Heart left ventricle (tissue), 16 donors: ENCODE measurements at places on chromosomes 12 and 14. TPM values are rescaled to one million over a fixed set of nuclear protein-coding genes. Genes with fewer than 3 reads are reported as not detected.

- H3K4me3 ChIP-seq: no peak overlapping the region
- H3K4me1 ChIP-seq: peaks cover 5% of the 10 kb centered on the region
- H3K27me3 ChIP-seq: no peaks in the 10 kb centered on the region
Observed at GRCh38 chr14:24892497-24893051, 157.4 kb downstream of the STXBP6 start.

Gene GPR84
- total RNA-seq: 0.21 TPM

DNA sequence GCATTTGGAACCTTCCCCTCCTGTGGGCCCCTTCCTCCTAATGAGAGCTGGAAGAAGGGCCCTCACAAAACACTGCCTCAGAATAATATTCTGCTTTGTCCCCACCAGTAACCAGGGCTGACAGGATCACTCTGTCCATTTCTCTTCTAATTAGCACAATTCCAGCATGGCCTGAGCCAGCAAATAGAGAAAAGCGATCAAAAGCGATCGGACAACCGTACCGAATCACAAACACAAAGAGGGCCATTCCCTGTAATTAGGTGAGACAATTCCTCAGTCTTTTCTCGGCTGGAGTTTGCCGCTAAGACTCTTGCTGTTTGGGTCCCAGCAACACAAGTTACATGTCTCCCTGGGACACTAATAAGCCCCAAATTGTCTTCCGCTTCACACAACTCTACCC lies 35.6 kb upstream of the VSX2 start:
- H3K4me3 ChIP-seq: no peak overlapping the region
- H3K27ac ChIP-seq: no peak overlapping the region
- H3K36me3 ChIP-seq: peaks cover 24% of the 10 kb centered on the region
- no peaks in the 10 kb centered on the region for H3K27me3 ChIP-seq
- no peaks in the 10 kb centered on the region for H3K4me1 ChIP-seq
- DNase-seq: no peak

DNA sequence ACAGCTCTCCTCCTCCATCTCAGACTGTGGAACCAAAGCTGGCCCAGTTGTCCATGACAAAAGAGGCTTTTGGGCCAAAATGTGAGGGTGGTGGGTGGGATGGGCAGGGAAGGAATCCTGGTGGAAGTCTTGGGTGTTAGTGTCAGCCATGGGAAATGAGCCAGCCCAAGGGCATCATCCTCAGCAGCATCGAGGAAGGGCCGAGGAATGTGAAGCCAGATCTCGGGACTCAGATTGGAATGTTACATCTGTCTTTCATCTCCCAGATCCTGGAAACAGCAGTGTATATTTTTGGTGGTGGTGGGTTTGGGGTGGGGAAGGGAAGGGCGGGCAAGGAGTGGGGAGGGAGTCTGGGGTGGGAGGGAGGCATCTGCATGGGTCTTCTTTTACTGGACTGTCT lies 11.8 kb upstream of the TAMALIN start:
- DNase-seq: no peak
- H3K27ac ChIP-seq: no peak overlapping the region
- H3K4me3 ChIP-seq: no peak overlapping the region
- peaks cover 31% of the 10 kb centered on the region for H3K36me3 ChIP-seq

DNA sequence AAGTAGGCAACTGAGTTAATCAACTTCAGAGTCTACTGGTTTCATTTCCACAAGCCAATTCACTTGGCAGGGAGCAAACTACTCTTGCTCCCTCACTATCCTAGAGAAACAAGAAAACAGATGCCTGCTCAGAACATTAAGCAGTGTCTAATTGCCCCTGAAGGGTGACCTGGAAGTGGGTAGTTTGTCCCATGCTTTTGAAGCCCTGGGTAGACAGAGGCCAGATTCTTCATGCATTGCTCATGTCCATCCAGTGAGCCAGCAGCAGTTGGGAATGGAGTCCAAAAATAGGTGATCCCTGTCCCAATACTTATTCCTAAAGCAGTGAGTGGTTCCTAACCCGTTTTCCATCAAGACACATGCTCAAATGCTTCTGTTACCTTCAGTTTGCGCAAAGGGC lies 48.8 kb downstream of the BICDL1 start:
- no peak overlapping the region for H3K4me3 ChIP-seq
- H3K36me3 ChIP-seq: no peaks in the 10 kb centered on the region
- H3K27me3 ChIP-seq: no peaks in the 10 kb centered on the region

DNA sequence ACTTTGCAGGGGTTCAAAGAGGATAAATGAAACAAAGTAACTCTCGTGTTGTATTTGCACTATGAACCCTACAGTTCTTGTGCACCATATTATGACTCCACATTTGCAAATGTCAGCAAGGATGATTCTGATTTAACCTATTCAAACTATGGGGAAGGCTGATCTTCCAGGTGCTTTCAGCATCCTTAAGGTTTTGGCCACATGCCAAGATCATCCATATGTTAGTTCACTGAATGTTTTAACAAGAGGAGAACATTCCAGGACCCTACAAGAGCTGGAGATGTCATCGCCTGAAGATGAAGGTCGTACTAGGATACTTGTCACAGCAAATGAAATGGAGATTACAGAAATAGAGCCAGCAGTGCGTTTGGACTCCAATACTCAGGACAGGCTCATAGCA lies 114.2 kb downstream of the DHRS2 start:
- no peak for DNase-seq
- H3K27me3 ChIP-seq: no peaks in the 10 kb centered on the region
- H3K36me3 ChIP-seq: no peaks in the 10 kb centered on the region
- no peaks in the 10 kb centered on the region for H3K4me1 ChIP-seq
- no peak overlapping the region for H3K27ac ChIP-seq

- no peak for DNase-seq
- H3K36me3 ChIP-seq: no peaks in the 10 kb centered on the region
- no peaks in the 10 kb centered on the region for H3K4me1 ChIP-seq
- H3K27me3 ChIP-seq: no peaks in the 10 kb centered on the region
Observed at GRCh38 chr12:79634957-79635471, 55.8 kb downstream of the PAWR start.

Gene CD163
- 389 TPM for total RNA-seq

- no peak overlapping the region for H3K27ac ChIP-seq
- peak overlapping the region; percentile 35 for H3K4me3 ChIP-seq
- no peak for DNase-seq
- peaks cover 22% of the 10 kb centered on the region for H3K4me1 ChIP-seq
Observed at GRCh38 chr14:36657399-36658122, 4.1 kb upstream of the PAX9 start.

Gene TAS2R46
- not detected for total RNA-seq

DNA sequence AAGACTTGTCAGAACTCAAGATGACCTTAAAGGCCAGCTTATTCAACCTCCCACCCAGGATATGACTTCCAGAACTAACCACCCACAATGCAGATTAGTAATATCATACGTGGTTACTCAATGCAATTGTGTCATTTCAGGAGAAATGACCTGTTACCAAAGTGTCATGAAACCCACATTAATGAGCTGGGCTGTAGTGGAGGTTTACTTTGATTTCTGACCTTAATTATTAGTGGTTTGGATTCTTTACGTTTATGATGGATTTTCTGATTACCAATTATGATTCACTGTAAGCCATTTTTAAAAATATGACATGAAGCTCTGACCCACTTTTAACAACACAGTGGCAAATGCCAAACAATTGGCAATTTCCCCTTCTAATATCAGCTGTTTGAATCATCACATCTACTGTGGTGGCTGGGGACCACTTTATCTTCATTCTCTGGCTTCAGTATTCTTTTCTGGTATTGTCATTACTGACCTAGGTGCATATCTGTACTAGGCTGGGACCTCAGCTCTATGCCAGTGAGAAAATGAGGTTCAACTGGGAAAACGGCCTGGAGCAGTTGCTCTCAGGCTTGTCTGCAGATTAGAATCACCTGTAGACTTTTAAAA lies 223.3 kb downstream of the RGS6 start:
- H3K36me3 ChIP-seq: no peaks in the 10 kb centered on the region
- no peak overlapping the region for H3K4me3 ChIP-seq
- DNase-seq: no peak
- no peak overlapping the region for H3K27ac ChIP-seq
- no peaks in the 10 kb centered on the region for H3K27me3 ChIP-seq

- DNase-seq: no peak
- H3K4me1 ChIP-seq: no peaks in the 10 kb centered on the region
- H3K27me3 ChIP-seq: no peaks in the 10 kb centered on the region
- H3K4me3 ChIP-seq: no peak overlapping the region
Observed at GRCh38 chr12:71954083-71954778, 15.6 kb downstream of the TPH2 start.

DNA sequence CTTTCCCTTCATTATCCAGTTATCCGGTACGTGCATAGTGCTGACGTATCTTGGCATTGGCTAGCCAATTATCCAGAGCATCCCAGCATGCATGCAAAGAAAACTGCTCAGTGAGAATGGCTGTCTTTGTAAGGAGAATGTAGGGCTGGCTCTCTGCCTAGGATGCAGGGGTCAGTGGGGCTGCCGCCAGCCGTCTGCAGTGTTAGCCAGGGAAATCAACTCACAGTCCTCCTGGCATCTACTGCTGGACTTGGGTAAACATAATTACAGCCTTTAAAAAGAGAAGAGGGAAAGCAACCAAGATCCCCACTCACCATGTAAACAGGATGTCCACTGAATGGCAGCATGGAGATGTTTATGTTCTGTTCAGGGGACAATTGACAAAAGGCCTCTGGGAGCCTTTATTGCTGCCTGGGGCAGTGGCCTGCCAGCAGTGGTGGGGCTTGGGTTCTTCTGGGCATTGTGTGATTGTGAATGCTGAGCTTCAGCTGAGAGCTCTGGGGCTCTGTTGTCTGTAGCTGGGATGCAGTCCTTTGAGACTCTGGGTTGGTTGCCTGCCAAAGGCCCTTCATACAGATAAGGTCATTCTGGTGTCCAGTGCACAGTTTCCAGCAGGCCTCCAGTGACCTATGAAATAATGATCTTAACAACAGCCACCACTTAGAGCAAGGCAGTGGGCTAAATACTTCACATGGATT lies 121.8 kb downstream of the TBC1D30 start:
- H3K4me3 ChIP-seq: no peak overlapping the region
- H3K36me3 ChIP-seq: no peaks in the 10 kb centered on the region
- H3K4me1 ChIP-seq: peaks cover 11% of the 10 kb centered on the region
- no peaks in the 10 kb centered on the region for H3K27me3 ChIP-seq

Gene AICDA
- total RNA-seq: not detected

DNA sequence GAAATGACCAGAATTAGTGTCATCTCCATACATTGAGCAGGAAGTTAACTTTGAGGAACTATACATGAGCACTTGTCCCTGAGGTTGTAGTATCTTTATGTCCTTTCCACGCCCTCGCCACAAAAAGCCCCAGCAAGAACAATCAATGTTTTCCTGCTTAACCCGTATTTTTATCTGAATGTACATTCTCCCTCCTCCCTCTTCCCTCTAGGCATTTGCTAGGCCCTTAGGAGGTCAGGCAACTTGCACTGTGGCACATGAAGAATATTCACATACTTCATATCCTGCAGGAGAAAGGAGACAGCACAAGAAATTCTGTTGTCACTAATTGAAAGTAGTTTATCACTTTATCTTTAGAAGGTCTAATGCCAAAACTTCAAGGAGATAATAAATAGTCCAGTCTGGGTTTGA lies 18.1 kb upstream of the DUSP6 start:
- H3K36me3 ChIP-seq: no peaks in the 10 kb centered on the region
- no peak overlapping the region for H3K27ac ChIP-seq
- H3K27me3 ChIP-seq: no peaks in the 10 kb centered on the region

DNA sequence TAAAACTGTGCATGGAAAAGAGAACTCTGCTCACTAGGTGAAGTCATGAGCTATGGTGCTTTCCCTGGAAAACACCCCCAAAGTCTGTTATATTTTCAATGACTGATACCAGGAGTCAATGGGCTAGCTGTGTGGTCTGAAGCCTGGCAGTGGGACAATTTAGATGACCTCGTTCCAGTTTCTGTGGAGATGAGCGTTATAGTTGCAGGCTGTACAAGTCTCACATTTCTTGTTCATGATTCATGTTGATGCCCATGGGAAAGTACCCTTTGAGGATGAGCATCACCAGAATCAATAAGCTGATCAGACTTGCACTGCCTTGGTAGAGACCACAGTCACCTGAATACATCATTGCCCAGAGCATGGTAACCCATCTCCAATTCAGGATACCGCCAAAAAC lies 70.7 kb downstream of the NOVA1 start:
- no peak for DNase-seq
- no peak overlapping the region for H3K4me3 ChIP-seq
- no peaks in the 10 kb centered on the region for H3K36me3 ChIP-seq
- H3K27ac ChIP-seq: no peak overlapping the region
- no peaks in the 10 kb centered on the region for H3K27me3 ChIP-seq
- H3K4me1 ChIP-seq: no peaks in the 10 kb centered on the region

- peak overlapping the region; percentile 66 for H3K27ac ChIP-seq
- peaks cover 35% of the 10 kb centered on the region for H3K36me3 ChIP-seq
- H3K4me1 ChIP-seq: peaks cover 97% of the 10 kb centered on the region
- DNase-seq: peak; percentile 45
- H3K4me3 ChIP-seq: no peak overlapping the region
- H3K27me3 ChIP-seq: no peaks in the 10 kb centered on the region
Observed at GRCh38 chr12:113242026-113242418, 20.8 kb downstream of the TPCN1 start.

Gene NRXN3
- 1.1 TPM for total RNA-seq

DNA sequence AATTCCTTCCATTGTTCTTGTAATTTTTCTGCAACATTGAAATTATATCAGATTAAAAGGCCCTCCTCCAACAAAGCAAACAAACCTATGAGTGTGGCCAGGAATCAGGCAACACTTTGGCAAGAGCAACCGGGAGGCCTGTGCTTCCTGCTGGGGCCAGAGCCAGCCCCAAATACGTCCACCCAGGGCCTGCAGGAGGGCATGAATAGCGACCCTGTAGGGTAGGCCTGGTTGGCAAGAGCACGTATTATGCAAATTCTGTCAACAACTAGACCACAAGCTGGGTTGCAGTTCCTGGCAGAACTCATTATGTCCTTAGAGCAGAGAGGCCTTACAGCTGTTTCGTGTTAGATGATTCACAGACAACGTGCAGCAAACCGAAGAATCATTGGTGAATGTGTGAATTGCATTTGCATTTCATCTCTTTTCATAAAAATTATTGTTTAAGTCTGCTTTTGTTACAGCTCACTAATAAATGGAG lies 26.9 kb upstream of the LGALS3 start:
- H3K27me3 ChIP-seq: no peaks in the 10 kb centered on the region
- peak overlapping the region; percentile 80 for H3K27ac ChIP-seq
- H3K36me3 ChIP-seq: no peaks in the 10 kb centered on the region
- DNase-seq: peak; percentile 86
- no peak overlapping the region for H3K4me3 ChIP-seq

GRCh38 chr12:3944620-3945019 lies 71.4 kb upstream of the PARP11 start:
- H3K4me1 ChIP-seq: no peaks in the 10 kb centered on the region
- no peak for DNase-seq
- no peak overlapping the region for H3K27ac ChIP-seq
- H3K36me3 ChIP-seq: no peaks in the 10 kb centered on the region
- no peak overlapping the region for H3K4me3 ChIP-seq

DNA sequence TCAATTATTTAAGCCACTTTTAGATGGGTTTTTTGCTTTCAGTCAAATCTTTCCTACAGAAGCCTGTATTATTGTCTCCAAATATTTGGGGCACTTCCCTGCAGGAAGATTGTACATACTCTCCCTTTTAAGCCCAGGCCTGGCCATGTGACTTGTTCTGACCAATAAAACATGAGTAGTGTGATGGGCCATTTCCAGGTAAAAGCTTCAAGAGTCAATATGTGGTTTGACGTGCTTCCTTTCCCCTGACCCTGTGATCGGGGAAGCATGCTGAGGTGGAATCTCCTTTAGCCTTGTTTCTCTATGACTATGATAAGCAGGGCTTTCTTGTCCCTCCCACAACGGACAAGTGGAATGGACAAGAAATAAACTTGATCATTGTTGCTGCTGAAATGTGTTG lies 14.2 kb upstream of the NIN start:
- H3K4me3 ChIP-seq: no peak overlapping the region
- no peak overlapping the region for H3K27ac ChIP-seq
- no peaks in the 10 kb centered on the region for H3K4me1 ChIP-seq

GRCh38 chr12:57063991-57064685 lies 14.2 kb upstream of the MYO1A start:
- no peaks in the 10 kb centered on the region for H3K27me3 ChIP-seq
- no peak overlapping the region for H3K4me3 ChIP-seq
- no peak for DNase-seq
- H3K4me1 ChIP-seq: no peaks in the 10 kb centered on the region
- H3K27ac ChIP-seq: no peak overlapping the region
